ENCODE measurements at places on chromosomes 7 and 10.

DNA sequence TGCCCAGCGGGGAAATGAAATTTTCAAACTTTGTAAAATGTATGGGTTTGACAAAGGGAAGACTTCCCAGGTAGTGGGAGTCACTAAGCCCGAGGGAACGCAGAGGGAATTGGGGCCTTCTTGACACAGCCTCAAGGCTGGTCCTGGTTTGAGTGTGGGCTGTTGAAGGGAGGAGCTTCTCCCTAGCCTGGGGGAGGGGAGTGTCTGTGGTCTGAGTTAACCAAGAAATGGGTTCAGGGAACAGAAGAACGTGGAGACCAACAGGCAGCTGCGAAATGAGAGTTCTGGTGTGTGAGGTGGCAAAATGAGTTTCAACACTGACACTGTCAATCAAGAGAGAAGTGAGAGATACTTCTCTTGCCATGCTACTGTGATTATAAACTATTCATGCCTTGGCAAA, 32.7 kb upstream of the BAMBI start:
- DNase-seq, result no peak

DNA sequence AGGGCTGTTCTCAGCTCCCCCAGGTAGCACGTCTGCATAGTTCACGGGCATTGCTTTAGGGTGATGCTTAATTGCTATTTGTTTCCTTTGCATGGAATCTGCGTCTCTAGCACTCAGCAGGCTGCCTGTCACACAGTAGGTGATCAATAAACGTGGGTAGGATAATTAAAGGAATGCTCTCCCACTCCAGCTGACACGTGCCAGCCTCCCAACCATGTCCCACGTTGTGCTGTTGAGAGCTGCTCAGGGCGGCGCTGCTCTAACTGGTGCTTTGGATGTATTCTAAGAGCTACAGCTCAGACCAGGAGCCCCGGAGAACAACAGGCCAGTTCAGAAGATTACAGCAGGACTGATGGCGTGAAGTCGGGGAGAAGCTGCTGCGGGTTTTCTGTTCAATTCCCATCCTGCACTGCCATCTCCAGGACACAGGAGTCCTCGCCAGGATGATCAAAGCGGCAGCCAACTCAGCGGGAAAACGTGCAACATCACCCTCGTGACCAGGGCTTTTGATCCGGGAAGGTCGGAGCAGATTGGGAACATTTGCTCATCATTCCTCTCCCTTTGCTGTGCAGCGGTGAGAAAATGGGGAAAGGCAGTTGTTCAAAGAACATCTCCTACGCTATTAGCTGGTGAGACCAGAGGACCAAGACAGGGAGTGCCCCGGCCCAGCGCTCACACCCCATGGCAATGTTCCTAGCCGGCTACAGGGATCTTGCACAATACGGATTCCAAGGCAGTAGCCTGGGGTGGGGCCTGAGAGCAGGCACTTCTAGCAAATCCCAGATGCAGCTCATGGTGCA, 50.5 kb upstream of the FOXK1 start:
- no peak for DNase-seq

- no peak for DNase-seq
These were observed 56.5 kb downstream of the MAP3K8 start for GRCh38 chr10:30490289-30491000.

DNA sequence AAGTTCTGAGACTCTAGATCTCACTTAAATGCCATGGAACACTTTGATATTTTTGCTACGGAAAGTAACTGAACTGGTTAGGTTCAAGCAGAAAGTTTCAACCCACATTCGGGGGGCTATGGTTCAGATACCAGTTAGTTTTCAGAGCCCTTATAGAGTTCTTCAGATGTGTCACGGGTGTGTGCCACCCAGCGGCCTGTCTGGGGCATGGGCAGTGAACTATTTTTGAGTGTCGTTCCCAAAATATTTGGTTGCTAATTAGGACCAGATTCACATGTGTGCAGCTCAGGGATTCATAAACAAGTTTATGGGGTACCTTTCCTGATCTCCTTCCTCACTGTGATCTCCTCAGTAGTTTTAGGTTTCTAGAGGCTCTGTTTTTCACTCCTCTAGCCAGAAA, 271.9 kb downstream of the C7orf25 start:
- DNase-seq, result no peak

GRCh38 chr10:129932182-129932581, 31.9 kb downstream of the EBF3 start:
- DNase-seq, result no peak

DNA sequence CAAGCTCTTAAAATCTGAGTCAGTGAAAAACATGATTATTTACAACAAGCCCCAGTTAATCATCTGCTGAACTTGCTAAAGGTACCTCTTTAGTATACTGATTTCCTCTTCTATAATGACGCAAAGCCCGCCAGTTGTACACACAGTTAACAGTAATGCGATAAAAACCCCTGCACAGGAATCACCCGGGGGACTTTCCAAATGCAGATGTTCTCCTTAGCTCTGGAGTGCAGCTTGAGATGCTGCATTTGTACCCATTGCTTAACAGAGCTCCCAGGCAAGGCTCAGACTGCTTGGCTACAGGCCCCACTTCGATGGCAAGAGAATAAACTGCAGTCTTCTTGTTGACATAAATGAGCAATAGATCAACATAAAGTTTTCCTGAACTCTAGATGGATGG, 279.6 kb upstream of the HGF start:
- no peak for DNase-seq

- no peak for DNase-seq
These were observed 23.7 kb downstream of the GPR26 start for GRCh38 chr10:123689880-123690279.

- no peak for DNase-seq
These were observed 663 bp downstream of the HERPUD2 start for GRCh38 chr7:35694161-35694783.

GRCh38 chr7:74000489-74001149, 27.4 kb upstream of the ELN start:
- no peak for DNase-seq

- no peak for DNase-seq
These were observed 102.3 kb upstream of the STK17A start for GRCh38 chr7:43480581-43480980.

GRCh38 chr10:101639141-101639900, 51.2 kb downstream of the DPCD start:
- DNase-seq, result no peak

DNA sequence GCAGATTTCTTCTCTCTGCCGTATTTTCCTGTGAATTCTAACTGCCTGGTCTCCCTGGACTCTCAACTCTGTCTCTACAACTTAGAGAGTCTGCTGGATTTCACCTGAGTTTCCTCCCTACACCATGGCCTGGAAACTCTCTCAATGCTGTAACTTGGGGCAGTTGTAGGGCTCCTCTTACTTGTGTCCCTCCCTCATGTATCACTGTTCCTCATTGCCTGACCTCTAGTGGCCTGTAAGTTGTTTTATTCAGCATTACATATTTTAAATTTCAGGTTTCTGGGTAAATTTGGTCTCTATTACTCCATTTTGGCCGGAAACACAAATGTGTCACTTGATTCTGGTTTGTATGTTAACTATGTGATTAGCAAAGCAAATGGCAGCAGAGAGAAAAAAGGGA, 70.9 kb downstream of the DYNC1I1 start:
- DNase-seq, result no peak

GRCh38 chr10:65710306-65710705, 1215.5 kb upstream of the LRRTM3 start:
- DNase-seq, result no peak

DNA sequence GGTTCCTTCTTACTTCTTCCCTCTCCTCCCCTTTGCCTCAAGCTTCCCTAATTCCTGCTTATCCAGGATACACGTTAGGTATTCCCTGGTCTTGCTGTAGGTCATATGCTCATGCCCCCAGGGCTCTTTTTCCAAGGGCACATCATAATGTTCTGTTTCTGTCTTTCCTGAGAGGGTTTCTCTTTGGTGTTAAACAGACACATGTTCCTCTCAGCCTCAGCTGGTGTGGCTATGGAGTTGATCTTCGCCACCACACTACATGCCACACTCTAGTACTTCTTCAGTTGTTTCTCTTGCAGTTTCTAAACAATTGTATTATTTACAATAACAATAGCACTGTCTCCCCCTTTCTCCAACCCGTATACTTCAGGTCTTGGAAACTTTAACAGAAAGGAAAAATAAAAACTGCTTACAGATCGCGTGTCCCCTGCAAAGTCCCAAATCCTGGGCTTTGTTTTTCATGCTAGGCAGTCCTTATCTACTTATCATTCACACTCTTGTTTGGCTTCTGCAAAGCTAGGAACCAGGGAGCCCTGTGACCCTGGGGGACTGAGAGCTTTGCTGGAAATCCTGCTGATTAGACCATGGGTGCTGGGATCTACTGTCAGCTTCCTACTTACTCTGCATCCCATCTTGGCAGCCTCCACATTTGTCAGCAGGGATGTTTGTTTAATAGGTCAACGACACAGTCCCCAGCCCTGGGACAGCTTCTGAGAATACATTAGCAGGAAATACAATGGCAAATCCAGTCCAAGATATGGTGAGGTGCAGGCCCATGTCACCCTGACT, 193.9 kb upstream of the BMPER start:
- no peak for DNase-seq

DNA sequence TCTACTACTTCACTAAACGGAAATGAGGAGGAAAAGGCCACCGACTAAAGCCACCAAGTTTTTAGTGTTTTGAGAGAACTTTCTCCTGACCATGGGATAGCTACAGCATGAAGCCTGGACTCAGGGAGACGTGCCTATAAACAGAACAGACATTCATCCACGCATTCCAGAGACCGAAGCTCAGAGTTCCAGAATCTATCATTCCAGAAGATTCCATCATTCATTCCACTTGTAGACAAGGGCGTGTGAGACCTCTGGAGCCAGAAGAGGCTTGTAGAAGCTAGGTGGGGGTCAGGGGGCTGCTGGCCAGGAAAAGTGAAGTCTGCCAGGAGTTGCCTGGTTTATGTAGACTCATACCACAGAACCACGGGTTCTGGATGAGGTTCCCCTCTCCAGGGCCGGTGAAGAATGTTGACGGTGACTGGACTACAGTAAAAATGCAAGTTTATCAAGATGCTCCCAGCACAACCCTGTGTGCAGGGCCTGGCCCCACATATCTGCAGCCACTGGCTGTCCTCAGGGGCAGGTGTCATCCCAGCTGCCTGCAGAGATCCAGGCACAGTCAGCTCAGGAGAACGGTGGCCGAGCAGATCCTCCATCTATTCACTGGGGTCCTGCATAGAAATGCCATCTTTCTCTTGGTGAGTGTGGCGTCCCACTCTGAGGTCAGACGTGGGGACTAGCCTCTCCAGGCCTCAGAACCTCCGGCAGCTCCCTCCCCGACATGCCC, 215.7 kb downstream of the USP6NL start:
- DNase-seq, result no peak

DNA sequence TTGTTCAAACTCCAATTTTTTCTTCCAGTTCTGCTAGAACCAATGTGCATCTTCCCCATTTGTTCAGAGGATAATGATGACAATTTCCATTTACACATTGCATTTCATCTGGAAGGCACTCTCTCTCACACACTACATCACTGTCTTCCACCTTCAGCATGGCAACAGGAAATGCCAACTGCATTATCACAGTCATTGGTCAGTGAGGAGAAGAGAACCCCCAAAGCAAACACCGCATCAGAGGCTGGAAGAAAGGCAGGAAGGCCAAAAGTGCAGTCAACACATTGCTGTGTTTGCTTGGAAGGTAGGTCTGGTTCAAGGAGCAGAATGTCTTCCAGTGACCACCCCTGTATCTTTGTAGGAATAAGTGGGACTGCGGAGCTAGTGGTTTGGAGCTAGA, 192.2 kb upstream of the RHOBTB1 start:
- no peak for DNase-seq

DNA sequence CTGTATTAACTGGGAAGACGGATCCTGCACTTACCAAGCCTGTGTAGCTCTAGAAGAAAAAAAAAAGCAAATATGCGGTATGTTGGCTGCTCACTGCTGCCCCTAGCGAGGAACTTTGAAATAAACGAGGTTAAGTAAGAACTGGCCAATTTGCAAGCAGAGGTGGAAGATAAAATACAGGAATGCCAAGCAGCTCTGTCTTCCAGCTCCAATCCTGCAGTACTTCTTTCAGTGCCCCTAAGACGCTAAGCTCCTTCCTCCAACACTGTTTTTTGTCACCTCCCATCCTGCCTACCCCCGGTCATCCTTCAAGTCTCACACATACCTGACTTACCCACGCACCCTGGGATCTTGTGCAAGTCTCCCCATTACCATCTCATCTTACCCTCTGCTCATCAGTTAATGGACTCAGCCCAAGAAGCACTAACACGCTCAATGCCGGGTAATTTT, 809 bp downstream of the C10orf143 start:
- DNase-seq, result peak; percentile 43

- DNase-seq, result no peak
These were observed 289.3 kb downstream of the PTEN start for GRCh38 chr10:88152728-88153133.

DNA sequence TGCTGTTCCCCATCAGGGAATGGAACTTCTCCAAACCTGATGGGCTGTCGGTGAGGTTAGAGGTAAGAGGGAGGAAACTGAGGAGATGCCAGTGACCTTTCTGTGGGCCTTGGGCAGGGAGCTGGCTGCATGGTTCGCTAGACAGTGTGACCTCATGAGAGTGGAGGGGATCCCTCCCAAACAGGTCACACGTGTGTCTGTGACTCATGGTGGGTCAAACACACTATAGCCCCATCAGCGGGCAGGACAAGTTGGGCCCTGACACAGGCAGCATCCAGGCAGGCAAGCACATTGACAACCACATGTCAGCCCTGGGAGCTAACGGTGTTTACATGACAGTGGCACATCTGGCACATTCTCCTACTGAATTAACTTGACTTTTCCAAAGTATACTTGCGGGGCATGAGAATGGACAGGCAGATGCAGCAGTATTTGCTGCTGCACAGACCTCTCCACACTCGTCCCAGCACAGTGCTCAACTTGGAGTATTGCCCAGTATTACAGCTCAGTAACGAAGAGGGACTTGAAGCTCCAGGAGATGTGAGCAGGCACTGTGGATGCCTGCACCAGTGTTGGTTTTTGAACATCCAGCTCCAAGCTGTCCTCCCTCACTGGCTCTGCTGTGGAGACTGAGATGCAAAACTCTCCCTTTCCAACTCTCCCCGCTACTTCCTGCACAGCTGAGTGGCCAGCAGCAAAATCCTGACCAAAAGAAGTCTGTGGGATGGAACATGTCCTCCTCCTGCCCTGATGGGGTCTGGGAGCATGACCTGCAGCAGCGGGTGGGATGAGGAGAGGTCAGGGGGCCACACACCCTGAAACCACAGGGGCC, 199.6 kb downstream of the WDR37 start:
- no peak for DNase-seq

GRCh38 chr7:30931161-30931928, 19.7 kb downstream of the AQP1 start:
- no peak for DNase-seq

- peak; percentile 49 for DNase-seq
These were observed 81.7 kb downstream of the RNF216 start for GRCh38 chr7:5699467-5700384.

Measured in stimulated activated CD8-positive, alpha-beta memory T cell treated with anti-CD3 and anti-CD28 coated beads, Interleukin-4, amount 100 ng/mL, for 1 hour (primary cell).